ENCODE measurements at places on chromosomes 3 and 15.

DNA sequence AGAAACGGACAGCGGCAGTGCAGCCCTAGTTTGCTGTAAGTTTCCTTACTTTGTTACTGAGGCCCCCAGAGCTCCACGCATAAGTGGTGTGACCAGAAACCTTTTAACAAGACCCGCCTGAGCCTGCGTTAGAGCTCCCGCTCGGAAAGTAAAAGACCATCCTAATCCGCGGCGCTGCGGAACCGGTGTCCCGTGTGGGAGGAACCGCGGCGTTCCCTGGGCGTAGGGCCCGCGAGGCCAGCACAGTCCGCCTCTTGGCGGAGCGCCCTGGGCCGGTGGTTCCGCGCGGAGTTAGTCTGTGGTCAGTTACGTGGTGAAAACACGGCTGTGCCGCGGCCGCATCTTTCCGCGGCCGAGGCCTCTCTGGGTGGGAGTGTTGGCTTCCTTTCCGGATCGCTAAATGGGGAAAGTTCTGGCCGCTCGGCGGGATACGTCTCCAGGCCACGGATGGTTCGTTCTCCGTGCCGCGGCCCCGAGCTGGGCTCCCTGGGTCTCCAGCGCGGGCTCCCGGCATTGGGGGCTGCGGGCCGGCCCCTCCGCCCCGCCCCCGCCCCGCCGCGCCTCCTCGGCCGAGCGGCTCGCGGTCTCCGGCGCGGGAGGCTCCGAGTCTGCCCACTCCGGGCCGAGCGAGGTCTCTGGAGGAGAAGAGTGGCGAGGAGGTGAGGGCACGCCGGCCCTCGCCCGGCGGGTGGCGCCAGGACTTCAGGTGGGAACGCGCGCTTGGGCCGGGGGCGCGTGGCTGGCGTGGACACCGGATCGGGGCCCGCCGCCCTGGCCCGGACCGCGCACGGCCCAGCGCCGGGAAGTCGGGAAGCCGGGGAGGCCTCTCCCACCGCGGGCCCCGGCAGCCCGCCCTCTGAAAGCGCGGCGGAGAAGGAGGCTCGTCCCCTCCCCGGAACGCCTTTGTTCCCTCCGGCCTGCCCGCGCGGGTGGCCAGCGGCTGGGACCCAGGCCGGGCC lies 754 bp downstream of the B3GNT5 start:
- no peak for DNase-seq

GRCh38 chr15:82132742-82133141 lies 86.9 kb upstream of the MEX3B start:
- DNase-seq: no peak

- no peak for DNase-seq
These were observed 173.7 kb downstream of the B3GALNT1 start for GRCh38 chr3:160931474-160931873.

DNA sequence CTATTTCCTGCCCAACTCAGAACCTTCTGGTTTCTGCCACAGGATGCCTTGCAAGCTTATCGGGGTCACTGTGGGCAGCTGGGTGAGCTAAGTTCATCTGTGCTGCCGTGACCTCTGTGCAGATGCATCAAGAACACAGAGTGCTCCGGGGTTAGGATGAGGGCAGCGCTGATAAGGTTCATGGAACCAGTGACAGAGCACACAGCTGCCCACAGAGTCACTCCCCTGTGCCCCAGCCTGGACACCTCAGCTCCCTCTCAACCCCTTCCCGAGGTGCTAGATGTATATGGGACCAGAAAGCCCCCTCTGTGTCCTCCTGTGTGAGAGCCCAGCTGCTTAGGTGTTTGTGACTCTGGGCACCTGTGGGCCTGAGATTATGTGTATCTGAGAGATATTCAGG lies 15.8 kb upstream of the ALAS1 start:
- DNase-seq: no peak

- no peak for DNase-seq
These were observed 57.5 kb upstream of the TRPM1 start for GRCh38 chr15:31158858-31159569.

GRCh38 chr3:111998636-111999483 lies at the start of gene TAGLN3:
TSS of gene TAGLN3 (plus strand) at chr3:111998922. CDS start at chr3:111999423, 501 bp downstream.
- DNase-seq: no peak

DNA sequence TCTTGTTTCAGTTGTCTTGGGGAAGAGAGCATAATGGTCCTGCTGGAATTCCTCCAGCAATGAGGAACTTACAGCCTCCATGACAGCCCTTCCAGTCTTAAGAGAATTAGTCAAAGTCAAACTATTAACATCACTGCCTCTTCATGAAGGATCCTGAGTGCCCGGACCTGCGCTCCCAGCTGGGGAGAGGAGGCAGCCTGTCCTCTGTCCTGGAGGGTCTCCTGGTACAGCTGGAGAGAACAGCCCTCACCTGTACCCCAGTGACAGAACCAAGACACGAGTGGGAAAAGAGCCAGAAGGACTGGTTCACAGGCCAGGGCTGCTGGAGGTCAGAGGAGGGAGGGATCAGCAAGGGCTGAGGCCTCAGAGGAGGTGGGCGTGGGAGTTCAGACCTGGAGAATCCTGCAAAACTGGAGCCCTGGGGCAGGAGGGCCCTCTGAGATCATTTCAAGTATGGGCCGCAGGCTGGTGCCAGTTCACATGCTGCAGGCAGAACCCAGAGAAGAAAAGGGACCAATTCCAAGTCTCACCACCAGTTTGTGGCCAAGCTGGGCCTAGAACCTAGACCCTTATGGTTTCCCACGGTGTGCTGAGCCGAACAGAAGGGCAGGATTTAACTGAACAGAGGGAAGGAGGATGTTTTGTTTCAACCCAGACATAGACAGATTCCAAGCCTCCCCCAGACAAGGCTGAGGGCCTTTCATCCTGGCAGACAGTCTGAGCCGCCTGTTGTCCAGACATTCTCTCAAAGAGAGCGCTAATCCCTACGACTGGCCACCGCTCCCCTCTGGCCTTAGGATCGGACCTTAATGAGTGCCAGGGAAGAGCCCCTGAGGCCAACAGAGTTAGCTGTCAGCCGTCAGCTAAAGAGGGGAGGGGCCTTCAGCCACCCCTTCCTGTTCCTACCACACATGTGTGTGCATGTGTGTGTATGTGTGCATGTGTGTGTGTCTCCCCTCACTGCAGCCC lies 18.2 kb downstream of the LOXL1 start:
- no peak for DNase-seq

GRCh38 chr3:182937293-182938051 lies 42.9 kb downstream of the DCUN1D1 start:
- DNase-seq: no peak

- no peak for DNase-seq
These were observed 137.2 kb upstream of the IQSEC1 start for GRCh38 chr3:13210221-13210975.

DNA sequence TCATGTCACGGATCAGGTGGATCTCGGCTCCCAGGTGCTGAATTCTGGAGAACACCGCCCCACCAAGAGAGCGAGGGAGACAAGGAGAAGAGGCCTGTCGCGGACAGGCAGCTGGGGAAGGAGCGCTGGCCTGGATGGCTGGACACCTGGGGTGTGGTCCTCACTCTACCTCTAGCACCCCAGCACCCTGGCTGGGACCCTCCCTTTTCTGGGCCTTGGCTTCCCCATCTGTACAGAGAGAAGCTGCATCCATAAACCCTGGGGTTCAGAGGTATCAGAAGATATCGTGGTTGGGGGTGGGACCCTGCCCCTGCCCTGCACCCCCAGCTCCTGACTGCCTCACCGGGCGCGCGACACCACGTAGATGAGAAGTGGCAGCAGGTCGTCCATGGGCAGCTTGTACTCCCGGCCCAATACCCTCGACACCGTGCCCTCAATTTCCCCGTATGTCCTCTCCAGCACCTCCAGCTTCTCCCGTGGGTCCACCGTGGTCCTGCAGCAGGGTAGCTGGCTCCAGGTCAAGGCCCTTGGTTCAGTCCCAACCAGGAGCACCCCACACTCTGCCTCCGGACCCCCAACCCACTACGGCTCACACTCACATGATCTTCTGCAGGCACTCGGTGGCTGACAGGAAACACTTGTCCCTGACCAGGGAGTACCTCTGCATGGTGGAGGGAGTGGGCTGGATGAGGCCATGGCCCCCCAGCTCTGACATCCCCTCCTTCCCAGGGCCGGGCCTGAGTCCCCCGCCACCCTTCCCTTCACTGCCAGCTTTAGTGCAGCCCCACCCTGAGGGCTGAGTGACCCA lies 21.7 kb downstream of the ALS2CL start:
- DNase-seq: no peak

DNA sequence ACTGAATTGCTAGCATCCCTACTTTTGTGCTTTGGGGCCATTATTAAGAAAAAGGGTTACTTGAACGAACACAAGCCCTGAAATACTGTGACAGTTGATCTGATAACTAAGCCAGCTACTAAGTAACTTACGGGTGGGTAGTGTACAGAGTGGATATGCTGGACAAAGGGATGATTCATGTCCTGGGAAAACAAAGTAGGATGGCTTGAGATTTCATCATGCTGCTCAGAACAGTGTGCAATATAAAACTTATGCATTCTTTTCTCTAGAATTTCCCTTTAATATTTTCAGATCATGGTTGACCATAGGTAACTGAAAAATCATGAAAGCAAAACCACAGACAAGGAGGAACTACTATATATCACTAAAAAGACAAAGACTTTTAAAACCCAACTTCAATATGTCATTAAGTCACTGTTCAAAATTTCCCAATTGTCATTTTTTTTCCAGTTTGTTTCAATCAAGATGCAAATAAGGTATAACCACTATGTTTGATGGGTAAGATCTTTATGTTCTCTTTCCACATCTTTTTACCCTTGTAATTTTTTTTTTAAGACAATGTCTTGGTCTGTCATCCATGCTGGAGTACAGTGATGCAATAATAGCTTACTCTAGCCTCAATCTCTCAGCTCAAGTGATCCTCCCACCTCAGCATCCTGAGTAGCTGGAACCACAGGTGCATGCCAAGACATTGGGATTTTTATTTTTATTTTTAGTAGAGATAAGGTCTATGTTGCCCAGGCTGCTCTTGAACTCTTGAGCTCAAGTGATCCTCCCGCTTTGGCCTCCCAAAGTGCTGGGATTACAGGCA lies 67.7 kb downstream of the IFT80 start:
- no peak for DNase-seq

DNA sequence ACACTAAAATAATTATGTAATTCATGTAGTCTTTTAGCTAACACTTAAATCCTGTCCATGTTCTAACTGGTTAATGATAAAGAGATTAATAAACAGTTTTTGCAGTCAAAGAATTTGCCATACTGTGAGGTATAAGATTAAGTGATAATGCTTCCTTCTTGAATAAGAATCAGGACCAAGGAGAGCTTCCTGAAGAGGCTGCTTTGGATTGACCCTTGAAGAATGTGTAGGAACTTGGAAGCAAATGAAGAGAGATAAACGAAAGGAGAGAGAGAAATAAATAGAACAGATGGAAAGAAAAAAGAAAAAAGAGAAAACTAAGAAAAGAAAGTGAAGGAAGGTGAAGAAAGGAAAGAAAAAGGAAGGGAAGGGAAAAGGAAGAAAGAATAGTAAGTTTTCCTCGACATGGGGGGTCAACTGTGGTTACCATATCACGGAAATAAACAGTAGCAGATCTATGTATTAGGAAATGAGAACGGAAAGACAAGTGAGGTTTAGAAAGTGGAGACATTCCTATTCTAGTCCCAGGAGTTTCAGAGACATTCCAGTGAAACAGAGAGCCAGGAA lies 539.8 kb downstream of the FGF12 start:
- DNase-seq: no peak

DNA sequence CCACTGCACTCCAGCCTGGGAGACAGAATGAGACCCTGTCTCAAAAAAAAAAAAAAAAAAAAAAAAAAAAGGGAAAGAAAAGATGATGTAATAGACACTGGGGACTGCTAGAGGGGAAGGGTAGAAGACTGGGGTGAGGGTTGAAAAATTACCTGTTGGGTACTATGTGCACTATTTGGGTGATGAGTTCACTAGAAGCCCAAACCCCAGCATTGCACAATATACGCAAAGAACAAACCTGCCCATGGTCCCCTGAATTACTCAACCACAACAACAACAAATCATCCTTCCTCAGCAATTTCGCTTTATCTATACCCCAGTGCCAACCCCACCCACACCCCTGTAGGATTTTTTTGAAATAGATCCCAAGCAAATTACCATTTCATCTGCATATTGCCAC lies 13.5 kb downstream of the NIPA1 start:
- no peak for DNase-seq

- no peak for DNase-seq
These were observed 33.9 kb upstream of the NANOGP8 start for GRCh38 chr15:35118960-35119359.

- no peak for DNase-seq
These were observed 164.6 kb downstream of the GOLGA6L4 start for GRCh38 chr15:84400017-84400740.

DNA sequence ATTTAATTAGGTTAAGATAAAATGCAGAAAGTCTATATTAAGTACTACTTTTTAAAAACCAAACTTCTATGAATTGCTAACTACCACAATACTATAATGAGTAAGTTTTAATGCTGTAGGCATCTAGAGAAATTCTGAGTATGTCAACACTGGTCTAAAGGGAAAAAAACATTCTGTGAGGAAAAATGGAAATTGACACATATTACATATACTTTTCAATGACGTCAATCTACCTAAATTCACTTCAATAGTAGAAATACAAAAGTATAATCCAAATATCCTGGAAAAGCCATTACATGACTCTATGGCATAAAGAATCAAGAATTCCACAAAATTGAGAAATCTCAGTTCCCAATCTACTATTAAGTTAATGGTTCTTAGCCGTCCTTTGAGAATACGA lies 2.2 kb downstream of the SECISBP2L start:
- DNase-seq: no peak

DNA sequence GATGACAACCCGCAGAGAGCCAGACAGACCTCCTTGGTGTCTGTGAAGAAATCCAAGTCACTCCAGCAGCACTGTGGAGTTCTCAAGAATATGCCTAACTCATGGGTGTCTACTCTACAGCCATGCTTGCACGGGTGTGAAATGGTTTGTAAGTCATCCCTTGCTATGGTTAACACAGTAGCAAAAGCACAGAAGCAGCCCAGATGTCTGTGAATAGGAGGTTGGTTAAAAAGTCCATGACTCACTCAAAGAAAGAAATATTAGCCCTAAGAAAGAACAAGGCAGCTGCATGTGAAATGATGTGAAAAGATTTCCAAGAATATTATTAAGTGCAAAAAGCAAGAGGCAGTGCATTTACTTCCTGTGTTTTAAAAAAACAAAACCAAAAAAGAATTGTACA lies 12.1 kb upstream of the LIMD1 start:
- DNase-seq: no peak

- no peak for DNase-seq
These were observed 493.8 kb downstream of the IGSF11 start for GRCh38 chr3:118540826-118541225.

GRCh38 chr3:142863930-142864920 lies 24.7 kb downstream of the PCOLCE2 start:
- no peak for DNase-seq

GRCh38 chr3:143182866-143183664 lies 63.5 kb downstream of the CHST2 start:
- no peak for DNase-seq

DNA sequence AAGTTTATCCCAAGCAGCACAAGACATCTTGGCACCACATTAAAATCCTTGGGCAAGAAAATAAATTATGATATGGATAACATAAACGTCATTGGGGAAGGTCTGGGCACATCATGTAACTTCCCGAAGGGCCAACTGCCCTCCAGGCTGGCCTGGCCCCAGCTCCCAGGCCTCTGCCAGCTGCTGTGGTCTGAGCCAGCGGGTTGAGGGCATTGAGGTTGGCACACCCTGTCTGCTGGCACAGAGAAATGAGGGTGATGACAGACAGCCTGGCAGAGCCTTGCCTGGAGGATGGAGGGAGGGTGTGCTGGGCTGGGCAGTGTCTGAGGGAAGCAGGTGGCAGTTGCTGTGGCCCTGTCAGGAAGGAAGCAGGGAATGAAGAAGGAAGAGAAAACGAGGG lies 3.3 kb upstream of the RBSN start:
- DNase-seq: no peak

GRCh38 chr15:99335508-99335907 lies 84.2 kb downstream of the LRRC28 start:
- no peak for DNase-seq

Data from activated effector memory CD4-positive, alpha-beta T cell treated with Interleukin-2 at 50 U/mL for 16 hours (primary cell).